Right renal pelvis (tissue), 4 donors: ENCODE measurements at places on chromosomes 5 and 9.

DNA sequence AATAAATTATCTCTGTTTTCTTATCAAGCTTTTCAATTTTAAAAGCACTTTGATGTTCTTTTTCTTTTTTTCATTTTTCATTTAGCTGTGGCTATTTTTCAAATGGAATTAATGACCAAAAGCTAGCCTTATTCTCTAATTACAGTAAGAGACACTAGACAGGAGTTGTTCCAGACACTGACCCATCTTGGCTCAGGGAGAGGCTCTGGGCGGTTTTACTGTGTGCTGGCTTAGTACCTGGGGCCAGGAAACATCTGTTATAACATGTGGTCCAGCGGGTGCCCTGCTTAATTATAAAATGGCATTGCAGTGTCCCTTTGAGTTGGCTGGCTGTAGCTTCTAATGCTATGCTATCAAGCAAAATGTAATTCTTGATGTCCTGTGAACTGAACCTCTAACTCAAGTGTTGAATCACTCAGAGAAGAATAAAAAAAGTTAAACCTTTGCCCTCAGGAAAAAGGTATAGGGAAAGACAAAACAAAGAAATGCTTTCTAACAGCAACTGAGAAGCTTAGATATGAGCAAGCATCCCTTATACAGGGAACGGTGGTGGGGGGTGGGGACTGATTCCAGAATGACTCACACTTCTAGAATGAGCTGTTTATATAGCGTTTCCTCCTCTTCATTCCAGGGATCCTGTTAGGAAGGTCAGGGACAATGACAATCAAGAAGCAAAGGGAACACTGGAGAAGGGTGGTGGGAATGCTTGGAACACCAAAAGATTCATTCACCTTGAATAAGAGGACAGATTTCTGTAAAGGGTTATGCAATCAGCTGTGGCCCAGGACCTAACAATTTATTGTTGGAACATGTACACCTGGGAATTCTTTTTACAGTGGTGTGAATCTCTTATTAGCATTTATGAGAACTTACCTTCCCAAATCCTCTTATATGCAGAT lies 58.7 kb upstream of the NFIB start:
- DNase-seq = no peak

DNA sequence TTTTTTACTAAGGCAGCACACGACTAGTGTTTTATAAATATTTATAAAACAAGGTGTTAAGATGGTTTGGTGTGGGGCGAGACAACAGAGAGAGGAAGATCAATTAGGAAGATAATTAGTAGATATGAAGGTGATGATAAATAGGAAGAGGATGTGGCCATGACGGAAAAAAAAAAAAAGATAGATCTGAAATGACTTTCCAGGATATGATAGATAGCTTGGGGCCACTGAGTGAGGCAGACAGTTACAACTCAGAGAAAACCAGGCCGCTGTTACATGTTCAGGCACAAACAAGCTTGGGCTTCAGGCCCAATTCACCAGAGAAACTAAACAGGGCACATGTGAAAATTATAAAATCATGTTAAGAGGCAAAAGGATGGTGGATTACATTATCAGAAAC lies 43.2 kb downstream of the KIAA0825 start:
- DNase-seq = no peak

DNA sequence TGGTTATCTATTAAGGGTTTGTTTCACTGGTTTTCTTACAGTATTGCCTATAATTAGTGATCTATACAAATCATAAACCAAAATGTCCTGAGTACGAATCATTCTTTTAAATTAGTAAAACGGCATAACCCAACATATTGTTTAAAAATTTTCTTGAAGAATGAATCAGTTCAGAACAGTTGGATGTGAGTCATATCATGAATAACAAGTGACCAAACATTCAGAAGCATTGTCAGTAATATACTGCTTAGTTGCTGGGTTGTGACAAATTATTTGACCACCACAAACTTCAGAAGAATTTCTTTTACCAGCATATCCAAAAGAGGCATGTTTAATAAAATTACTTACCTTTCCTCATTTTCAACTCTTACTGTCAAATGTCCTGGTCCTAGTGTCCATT lies 111.2 kb downstream of the UNC13B start:
- DNase-seq = no peak

- DNase-seq = no peak
Observed at GRCh38 chr5:3778000-3778550, 182.4 kb downstream of the IRX1 start.

DNA sequence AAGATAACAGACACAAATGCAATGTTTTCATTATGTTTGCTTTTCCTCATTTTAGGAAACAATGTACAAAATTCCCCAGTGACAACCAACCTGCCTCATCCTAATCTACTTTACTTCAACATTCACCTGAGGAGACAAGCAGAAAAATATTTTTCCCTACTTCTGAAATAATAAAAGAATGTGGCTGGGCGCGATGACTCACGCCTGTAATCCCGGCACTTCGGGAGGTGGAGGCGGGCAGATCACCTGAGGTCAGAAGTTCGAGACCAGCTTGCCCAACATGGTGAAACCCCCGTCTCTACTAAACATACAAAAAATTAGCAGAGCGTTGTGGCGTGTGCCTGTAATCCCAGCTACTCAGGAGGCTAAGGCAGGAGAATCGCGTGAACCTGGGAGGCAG lies 36.9 kb downstream of the MYO10 start:
- no peak for DNase-seq

- DNase-seq = no peak
Observed at GRCh38 chr9:27496135-27496504, 28.0 kb upstream of the IFNK start.

- no peak for DNase-seq
Observed at GRCh38 chr5:178346607-178347334, 114.2 kb upstream of the PHYKPL start.

- DNase-seq = no peak
Observed at GRCh38 chr9:73596321-73596720, 444.7 kb downstream of the ANXA1 start.

- DNase-seq = no peak
Observed at GRCh38 chr9:116003397-116003796, 150.2 kb upstream of the PAPPA start.
